Stimulated activated CD8-positive, alpha-beta memory T cell treated with anti-CD3 and anti-CD28 coated beads, Interleukin-2, amount 100 ng/mL, for 1 hour (primary cell): ENCODE measurements at places on chromosomes 11 and 22.

GRCh38 chr22:29266564-29267461 is 968 bp downstream of the RHBDD3 start:
- no peak for DNase-seq

DNA sequence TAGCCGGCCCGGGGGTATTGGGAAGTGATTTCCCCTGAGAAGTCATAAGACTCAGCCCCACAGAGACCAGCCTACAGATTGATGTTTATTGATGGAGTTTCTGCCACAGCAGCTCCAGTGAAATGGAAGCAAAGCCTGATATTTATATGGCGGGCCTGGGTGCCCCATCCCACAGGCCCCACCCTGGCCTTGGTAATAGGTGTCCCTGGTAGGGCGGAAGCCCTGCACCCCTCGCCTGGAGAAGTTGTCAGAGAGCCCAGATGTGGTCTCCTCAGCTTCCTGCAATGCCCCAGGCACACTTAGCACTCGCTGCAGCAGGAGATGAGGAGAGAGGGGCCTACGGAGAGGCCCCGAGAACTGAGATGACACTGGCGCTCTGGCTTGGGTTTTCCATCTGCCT is 107.4 kb downstream of the MORC2 start:
- no peak for DNase-seq

- no peak for DNase-seq
These were observed 3.1 kb upstream of the THRSP start for GRCh38 chr11:78060533-78060932.

DNA sequence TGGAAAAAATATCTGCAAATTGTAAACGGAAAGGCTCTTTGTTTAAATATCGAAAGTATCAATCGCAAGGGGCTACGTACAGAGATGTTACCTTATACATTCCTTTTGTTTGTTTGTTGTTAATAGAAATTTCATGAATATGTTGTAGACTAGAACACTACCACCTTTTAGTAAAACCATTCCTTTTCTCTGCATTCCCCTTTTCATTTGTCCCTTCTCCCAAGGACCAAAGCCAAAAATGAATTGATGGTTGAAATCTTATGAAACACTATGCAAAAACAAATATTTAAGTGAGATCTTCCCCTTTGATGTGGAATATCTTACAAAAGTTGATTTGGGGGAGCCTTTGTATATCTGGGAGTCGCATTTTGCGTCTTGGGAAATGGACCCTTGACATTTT is 2.1 kb downstream of the SLC17A6 start:
- no peak for DNase-seq

DNA sequence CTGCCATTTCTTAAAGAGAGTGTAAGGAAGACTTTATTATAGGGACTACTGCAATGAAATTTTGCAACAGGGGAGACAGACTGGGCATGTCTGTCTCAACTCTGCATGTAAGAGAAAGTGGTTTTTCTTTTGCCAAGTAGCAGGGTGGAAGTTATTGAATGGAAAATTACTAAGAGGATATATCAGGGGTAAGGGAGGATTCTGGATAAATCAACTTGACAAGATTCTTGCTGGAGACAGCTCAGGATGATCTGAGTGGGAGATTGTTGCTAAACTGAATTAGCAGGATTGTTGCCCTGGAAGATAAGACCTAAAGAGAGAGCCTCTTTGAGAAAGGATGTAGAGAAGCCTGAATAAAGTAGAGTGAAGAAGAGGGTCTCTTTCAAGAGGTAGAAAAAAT is 145.8 kb downstream of the LUZP2 start:
- no peak for DNase-seq

DNA sequence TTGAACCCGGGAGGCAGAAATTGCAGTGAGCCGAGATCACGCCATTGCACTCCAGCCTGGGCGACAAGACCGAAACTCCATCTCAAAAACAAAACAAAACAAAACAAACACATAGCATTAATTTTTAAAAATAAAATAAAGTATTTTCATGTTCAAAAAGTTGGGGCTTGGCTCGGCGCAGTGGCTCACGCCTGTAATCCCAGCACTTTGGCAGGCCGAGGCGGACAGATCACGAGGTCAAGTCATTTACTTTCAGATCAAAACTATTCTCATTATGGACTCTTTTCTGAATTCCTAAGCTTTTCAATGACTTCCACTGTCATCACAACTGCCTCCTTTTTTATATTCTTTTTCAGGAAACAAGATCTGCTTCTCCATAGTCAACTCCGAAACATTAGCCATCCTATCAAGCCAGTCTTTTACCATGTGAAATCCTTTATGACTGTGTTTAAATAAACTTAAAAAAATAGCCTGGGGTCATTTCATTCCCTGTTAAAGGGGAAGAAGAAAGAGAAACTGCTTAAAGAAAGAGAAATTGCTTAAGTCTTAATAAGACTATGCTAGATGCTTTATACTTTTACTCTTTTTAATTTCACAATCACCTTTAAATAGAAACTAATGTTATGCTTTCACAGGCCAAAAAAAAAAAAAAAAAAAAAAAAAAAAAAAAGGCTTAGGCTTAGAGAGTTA is 13.1 kb upstream of the CHRNA10 start:
- DNase-seq, result no peak

GRCh38 chr11:68461575-68461917 is 994 bp downstream of the PPP6R3 start:
- no peak for DNase-seq

DNA sequence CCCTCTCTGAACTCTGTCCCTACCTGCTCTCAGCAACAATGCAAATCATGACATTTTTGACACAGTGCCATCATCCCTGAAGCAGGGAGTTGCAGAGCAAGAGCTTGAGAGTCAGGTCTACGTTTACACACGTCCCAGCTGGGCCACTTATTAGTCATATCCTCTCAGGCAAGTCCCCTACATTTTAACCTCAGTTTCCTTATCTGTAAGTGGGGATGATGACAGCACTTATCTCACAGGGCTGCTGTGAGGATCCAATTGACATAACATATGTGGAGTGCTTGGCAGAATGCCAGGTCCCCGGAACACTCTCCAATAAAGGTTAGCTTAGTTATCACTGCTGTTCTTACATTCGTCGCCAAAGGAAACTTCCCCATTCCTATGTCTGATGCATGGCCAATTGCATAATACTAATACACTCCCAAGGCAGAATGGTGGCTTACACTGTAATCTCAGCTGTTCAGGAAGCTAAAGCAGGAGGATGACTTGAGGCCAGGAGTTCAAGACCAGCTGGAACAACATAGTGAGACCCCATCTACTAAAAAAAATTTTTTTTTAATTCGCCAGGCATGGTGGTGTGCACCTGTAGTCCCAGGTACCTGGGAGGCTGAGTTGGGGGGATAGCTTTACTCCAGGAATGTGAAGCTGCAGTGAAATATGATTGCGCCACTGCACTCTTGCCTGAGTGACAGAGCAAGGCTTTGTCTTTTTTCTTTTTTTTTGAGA is 16.6 kb downstream of the ASCC2 start:
- no peak for DNase-seq

GRCh38 chr22:33748714-33749113 is 171.6 kb downstream of the LARGE1 start:
- DNase-seq, result no peak

DNA sequence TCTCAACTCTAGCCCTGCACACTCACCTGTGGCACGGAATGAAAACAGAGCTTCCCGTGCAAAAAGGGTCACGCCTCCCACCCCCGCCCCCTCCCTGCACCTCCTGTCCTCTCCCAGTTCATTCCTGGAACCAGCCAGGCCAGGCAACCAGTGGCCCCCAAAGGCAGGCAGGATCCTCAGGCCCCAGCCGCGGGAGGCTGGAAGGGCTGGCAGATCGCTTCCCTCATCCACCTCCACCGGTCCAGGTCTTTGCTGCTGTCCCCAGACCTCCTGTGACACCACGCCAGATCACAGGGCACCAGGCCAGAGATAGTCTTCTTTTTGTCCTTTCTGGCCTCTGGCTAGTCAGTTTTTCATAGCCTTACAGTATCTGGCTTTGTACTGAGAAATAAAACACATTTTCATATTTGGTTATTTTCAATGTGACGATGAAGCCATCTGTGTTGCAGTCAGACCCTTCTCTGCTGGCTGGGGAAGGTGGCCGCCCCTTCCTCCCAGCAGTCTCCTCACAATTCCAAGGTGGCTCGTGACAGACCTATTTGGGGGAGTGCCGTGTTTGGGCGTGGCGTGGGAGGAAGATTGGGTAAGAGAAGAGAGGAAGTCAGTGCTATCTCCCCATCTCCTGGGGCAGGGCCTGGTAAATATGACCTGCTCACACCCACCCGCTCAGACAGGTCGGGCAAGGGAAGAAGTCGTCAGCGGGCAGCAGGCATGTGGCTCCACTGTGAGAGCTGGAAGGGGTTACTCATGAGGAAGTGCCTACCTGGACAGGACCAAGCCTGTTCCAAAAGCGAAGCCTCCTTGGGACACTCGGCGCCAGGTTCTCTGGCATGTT is 9.1 kb downstream of the SSH3 start:
- DNase-seq, result no peak

GRCh38 chr11:110077831-110078325 is 15.3 kb upstream of the ZC3H12C start:
- DNase-seq, result no peak

DNA sequence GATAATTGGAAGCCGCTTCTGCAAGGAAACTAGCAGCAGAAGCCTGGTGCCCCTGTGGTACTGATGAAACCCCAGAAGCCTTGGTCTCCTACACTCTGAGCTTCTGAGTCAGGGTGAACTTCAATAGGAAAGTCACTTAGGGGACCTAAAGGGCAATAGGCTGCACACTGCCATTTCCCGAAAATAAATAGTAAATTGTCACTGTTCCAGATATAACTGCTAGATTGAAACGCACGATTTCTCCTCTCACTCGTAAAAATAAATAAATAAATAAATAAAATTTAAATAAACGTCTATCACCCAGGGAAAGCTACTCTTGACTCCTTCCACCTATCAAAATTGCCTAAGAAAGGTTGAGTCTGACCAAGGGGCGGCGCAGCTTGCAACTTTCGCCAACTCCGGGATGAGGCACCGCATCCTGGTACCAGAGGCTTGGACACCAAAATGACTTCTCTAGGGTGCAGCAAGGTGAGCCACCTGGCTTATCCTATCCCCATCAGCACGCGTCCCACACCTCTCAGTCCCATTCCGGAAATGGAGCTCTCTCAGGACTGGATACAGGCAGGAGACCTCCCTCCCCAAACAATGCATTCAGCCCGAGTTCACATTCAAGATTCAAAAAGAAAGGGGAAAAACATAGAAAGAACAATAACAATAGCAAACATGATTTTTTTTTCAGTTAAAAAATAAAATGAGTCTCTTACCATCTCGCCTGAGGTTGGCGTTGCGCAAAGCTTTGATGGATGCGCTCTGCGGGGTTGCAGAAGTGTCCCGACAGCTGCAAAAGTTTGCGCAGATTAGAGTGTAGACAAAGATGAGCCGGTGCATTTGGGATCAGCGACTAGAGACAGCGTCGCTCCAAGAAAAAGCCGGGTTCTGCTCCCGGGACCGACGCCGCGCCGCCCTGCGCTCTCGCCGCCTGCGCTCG is 583 bp downstream of the PDGFD start:
- no peak for DNase-seq

DNA sequence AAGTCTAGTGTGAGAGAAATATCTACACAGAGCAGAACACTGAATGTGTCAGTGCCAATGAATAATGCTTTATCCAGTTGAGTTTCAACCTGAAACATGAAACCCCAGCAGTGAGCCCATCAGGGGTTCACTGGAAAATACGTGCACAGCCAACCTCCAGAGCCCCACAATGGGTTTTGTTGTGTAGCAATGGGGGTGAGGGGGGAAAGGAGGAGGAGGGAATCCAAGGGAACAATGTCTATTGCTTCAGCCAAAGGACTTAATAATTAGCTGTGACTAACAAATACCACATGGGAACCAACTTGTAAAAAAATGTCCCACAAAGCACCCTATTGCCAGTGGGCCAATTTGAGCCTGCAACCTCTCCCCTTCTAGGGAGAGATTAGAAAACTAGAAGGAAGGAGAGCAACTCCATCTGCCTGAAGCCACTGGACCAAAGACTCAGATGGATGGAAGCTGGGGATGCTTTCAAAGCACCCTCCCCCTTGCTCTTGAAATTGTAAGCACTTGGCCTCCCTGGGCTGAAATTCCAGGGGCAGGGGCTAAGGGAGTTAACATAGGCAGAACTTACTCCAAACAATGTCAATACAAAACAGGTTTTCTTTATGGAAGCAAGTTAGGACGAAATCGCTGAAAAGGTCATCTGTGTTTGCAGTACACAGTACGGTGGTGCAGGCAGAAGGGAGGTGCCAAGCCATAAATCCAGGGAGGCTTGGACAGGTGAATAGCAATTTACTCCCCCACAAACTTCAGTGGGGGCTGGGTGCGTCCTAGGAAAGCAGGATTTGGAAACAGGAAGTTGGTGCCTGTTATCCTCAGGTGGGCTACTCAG is 99.8 kb downstream of the ARL14EP start:
- DNase-seq, result no peak

- no peak for DNase-seq
These were observed 8.7 kb downstream of the OR8K5 start for GRCh38 chr11:56151376-56151775.

GRCh38 chr11:13983081-13983751 is 20.7 kb downstream of the SPON1 start:
- DNase-seq, result no peak

DNA sequence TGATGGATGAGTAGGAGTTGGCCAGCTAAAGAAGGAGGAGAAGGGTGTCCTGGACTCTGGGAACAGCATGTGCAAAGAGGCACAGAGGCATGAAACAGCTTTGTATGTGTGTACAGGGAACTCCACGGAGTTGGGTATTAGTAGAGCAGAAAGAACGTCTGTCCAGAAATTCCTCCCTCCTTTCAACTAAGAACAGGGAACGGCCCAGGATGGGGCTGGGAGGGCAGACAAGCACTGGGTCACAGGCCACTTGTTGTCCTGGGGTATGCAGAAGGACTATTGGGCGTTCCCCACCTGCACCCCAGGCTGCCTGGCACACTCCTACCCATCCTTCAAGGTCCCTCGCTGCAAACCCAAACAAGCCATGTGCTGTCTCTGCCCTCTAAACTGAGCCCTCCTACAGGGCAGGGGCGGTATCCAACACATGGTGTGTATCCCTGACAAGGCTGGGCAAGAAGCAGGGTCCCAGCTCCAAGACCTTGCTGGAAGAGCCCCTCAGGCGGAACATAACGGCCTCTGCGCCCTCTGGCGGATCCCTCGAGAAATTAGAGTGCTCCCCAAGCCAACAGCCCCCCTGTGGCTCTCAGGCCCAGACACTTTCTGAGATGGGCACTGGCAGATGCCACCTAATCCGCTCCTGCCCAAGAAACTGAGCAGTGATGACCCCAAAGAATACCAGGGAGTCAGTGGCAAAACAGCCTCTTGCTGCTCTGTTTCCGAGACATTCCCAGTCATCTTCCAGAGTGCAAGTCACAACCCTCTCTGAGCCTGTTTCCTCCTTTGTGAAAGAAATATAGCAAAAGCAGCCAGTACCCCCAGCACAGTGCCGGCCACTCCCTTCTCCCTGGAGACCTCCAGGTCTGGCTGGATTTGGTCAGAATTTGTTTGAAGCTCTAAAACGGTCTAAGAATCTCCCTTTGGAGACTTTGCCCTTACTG is 1.6 kb upstream of the ELFN2 start:
- peak; percentile 36 for DNase-seq
